Activated CD8-positive, alpha-beta memory T cell treated with anti-CD3 and anti-CD28 coated beads for 4 hours (primary cell): ENCODE measurements at places on chromosomes 5 and 9.

- no peak for DNase-seq
Observed at GRCh38 chr9:91503673-91504081, 80.0 kb upstream of the NFIL3 start.

GRCh38 chr9:134267881-134268724 is 58.2 kb upstream of the RXRA start:
- no peak for DNase-seq

DNA sequence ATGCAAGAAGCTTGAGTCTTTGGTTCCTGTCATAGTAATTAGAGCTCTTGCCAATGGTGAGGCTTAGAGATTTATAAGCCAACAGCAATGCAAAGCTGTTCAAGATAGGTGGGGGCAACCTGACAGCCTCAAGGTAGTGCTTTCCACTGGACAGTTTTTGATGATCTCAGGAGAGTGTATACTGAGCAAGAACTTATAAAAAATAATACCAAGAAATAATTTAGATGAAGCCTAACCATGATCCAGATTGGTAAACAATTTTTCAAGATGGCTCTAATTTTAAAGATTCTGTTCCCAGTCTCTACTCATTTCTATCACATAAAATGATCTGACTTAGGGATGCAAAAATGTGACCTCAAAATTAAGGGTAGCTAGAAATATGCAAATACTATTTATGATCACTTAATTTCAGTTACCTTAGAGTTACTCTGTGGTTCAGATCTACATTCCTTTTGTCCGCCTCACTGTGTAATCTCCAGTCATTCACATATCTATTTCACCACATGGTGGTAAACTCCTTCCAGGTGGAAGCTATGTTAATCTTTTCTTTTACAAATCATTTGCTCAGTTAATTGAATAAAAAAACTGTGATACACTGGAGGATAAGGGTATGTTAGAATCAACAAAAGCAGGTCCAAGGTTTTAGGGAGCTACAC is 1228.0 kb upstream of the C9orf72 start:
- no peak for DNase-seq

DNA sequence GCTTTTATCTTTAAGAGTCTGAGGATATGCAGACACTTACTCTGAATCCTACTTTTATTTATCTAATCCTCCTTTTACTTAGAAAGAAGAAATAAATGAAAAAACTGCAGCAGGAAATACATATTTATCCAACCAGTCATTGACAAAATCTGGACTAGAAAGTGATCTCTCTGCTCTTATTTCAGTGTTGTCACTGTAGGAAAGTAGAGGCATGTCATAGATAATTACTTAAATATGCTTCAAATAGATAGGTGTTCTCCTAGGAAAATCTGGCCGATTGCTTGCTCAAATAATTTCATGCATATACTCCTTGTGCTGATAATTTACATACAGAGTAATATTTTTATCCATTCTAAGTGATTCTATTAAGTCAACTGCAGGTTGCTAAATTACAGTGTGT is 2001.9 kb upstream of the C9orf72 start:
- no peak for DNase-seq

DNA sequence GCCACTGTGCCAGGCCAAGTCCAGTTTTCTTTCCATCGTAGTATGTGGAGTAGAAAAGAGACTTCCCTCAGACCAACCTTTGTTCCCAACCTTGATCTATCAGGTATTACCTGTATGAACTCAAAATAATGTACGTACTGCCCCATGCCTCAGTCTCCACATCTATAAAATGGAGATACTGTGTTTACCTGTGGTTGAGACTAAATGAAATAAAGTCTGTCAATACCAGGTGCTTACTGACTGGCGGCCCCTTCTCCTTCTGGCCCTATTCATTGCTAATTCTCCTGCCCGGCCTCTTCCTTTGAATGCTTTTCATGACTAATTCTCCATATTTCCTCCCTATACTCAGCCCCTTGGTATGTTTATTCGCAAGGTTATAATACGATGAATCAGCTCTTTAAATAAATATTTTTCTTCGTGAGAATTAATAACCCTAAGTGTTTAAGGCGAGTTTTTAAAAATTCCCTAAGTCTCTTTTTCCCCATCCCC is 89.6 kb upstream of the BASP1 start:
- no peak for DNase-seq

DNA sequence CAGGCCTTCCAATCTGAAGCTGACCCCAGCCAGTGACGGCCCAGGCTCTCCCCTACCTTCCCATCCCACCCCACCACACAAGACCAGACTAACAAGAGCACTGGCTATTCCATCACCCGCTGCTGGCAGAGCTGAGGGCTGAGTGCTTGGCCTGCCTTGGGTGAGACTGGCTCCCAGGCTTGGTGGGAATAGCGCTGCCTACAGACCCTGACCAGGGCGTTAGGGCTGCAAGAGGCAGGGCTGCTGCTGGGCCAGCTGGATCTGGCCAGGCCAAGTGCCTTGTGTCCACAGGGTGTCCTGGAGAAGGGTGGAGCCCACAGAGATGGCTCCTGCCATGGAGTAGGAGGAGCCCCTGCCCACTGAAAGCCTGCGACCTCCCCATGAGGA is 31.6 kb upstream of the ANGPTL2 start:
- no peak for DNase-seq

GRCh38 chr5:99724732-99725290 is 796.0 kb upstream of the CHD1 start:
- no peak for DNase-seq

DNA sequence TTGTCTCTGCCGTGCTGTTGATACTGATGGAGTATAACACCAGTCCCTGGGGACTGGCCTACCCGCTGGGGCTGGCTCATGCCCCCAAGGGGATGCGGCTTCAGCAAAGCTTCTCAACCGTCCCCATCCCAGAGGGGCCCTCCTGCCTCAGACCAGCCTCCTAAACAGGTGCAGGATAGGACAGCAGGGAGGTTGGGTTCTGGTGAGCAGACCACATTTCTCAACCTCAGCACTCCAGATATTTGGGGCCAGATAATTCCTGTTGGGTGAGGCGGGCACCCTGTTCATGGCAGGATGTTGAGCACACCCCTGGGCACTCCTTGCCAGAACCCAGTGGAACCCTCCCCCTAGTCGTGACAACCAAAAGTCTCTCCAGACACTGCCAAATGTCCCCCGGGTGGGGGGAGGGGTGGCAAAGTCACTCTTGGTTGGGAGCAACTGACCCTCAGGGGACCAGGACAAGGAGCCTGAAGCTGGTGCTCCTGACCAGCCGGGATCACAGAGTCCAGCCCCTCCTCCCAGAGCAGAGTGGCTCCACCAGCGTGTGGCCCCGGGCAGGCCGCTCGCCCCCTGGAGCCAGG is 107.8 kb downstream of the ZNF354C start:
- DNase-seq: no peak
